ENCODE measurements at places on chromosomes 6 and 20.
A peak's percentile ranks its signal among the peaks of the same experiment; 100 is the strongest.

GRCh38 chr6:156334966-156335365, 442.2 kb upstream of the ARID1B start:
- H3K27ac ChIP-seq: no peak overlapping the region
- H3K36me3 ChIP-seq: no peaks in the 10 kb centered on the region
- DNase-seq: no peak
- H3K4me1 ChIP-seq: no peaks in the 10 kb centered on the region
- H3K4me3 ChIP-seq: no peak overlapping the region

GRCh38 chr6:130167655-130168054, 55.1 kb downstream of the SAMD3 start:
- no peaks in the 10 kb centered on the region for H3K27me3 ChIP-seq
- H3K4me3 ChIP-seq: no peak overlapping the region
- H3K36me3 ChIP-seq: peaks cover 41% of the 10 kb centered on the region
- peaks cover 2% of the 10 kb centered on the region for H3K4me1 ChIP-seq
- no peak for DNase-seq

DNA sequence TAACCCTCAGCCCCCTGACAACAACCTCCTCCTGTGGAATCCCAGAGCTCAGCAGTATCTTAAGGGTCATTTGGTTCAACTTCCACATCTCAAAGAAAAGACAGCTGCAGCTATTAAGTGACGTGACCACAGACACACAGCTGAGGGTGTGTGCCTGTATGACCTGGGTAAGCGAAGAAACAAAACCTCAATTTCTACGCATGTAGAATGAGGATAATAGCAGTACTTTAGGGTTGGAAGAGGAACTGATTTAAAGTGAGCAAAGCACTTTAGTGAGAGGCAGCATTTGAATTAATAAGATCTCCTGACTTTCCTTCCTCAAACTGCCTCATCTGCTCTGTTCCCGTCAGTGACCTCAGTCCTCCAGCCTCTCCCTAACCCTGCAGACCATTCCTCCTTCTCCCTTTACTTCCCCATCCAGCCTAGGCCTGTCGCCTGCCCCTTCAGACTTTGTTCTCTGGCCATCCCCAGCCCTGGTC, 6.8 kb upstream of the ARMC2 start:
- no peaks in the 10 kb centered on the region for H3K36me3 ChIP-seq
- H3K27me3 ChIP-seq: peaks cover 36% of the 10 kb centered on the region
- peaks cover 19% of the 10 kb centered on the region for H3K4me1 ChIP-seq

GRCh38 chr6:81235512-81235911, 517.0 kb downstream of the TENT5A start:
- no peak for DNase-seq
- no peak overlapping the region for H3K4me3 ChIP-seq
- H3K36me3 ChIP-seq: no peaks in the 10 kb centered on the region
- H3K27ac ChIP-seq: no peak overlapping the region

- H3K27me3 ChIP-seq: no peaks in the 10 kb centered on the region
- no peak overlapping the region for H3K27ac ChIP-seq
- no peak for DNase-seq
- no peak overlapping the region for H3K4me3 ChIP-seq
Measured at GRCh38 chr6:158372574-158372973, 60.3 kb downstream of the TULP4 start.

DNA sequence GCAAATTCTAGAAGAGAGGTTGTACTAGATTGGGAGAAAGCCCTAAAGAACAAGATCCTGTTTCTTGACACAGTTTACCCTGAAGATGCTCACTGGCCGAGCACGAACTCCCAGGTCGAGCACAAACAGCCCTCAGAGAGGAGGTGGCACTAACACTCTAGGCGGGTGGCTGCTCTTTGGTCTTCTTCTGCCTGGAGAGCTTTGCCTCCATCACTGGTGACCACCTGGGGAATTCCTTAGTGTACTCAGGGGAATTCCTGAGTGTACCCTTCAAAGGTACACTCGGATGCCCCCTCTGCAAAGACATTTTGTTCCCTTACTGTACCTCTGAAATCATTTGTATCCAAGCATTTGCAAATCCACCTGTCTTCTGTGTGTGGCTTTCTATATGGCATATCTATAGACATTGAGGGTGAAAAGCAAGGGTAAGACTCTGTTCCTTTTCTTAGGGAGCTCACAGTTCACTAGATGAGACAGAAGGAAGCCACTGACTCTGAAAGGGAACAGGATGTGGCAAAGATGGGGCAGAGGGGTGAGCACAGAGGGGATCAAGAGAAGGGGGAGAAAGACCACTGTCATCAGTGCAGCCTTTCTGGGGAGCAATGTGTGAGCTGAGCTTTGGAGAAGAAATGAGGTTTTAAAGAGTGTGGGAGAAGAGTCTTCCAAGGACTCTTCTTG, 169.8 kb upstream of the PROKR2 start:
- DNase-seq: no peak
- no peak overlapping the region for H3K27ac ChIP-seq
- H3K36me3 ChIP-seq: no peaks in the 10 kb centered on the region
- peaks cover 15% of the 10 kb centered on the region for H3K4me1 ChIP-seq
- peaks cover 22% of the 10 kb centered on the region for H3K27me3 ChIP-seq
- H3K4me3 ChIP-seq: no peak overlapping the region

- H3K4me3 ChIP-seq: no peak overlapping the region
- peaks cover 4% of the 10 kb centered on the region for H3K4me1 ChIP-seq
- H3K27ac ChIP-seq: no peak overlapping the region
- no peak for DNase-seq
- peaks cover 1% of the 10 kb centered on the region for H3K27me3 ChIP-seq
Measured at GRCh38 chr6:45991189-45991588, 24.5 kb downstream of the CLIC5 start.

DNA sequence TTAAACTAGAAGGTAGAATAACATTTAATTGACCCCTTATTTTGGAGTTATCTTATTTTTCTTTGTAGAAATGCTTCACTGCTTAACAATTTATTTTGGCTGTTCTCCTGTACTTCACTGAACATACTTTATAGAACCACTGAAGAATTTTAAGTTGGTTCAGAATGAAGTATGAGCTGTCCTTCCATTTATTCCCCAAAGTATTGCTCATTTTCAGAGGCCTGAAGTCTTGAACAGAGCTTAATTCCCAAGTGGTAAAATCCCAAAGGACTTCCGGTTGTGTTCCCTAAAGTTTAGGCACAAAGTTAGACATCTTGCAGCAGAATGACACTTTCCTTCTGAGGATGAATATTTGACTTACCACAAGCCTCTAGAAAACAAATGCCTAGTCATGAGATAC, 233.3 kb downstream of the TINAG start:
- H3K36me3 ChIP-seq: no peaks in the 10 kb centered on the region
- no peak for DNase-seq
- H3K4me1 ChIP-seq: no peaks in the 10 kb centered on the region
- H3K4me3 ChIP-seq: no peak overlapping the region

DNA sequence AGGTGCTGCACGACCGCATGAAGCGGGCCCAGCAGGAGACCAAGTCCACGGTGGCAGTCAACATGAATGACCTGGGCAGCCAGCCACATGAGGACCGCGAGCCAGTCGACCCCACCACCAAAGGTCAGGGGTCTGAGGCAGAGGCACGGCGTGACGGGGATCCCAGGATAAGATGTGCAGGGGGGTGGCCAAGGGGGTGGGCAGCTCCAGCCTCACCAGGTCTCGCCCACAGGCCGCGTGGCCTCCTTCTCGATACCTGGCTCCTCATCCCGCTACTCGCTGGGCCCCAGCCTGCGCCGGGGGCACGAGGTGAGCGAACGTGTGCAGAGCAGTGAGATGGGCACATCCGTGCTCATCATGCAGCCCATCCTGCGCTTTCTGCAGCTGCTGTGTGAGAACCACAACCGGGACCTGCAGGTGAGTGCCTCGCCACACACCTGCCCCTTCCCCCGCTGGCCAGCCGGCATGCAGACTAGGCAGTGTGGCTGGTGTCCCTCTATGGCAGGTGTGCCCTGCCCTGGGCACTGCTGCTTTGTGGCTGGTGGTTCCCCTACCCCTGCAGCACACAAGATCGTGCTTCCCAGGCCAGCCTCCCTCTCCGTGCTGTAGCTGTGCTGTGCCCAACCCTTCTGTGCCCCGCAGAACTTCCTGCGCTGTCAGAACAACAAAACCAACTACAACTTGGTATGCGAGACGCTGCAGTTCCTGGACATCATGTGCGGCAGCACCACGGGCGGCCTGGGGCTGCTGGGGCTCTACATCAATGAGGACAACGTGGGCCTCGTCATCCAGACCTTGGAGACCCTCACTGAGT, 25.9 kb downstream of the UQCC2 start:
- no peak for DNase-seq
- H3K36me3 ChIP-seq: peaks cover 70% of the 10 kb centered on the region
- H3K4me3 ChIP-seq: no peak overlapping the region
- H3K4me1 ChIP-seq: peaks cover 10% of the 10 kb centered on the region
- H3K27me3 ChIP-seq: no peaks in the 10 kb centered on the region

DNA sequence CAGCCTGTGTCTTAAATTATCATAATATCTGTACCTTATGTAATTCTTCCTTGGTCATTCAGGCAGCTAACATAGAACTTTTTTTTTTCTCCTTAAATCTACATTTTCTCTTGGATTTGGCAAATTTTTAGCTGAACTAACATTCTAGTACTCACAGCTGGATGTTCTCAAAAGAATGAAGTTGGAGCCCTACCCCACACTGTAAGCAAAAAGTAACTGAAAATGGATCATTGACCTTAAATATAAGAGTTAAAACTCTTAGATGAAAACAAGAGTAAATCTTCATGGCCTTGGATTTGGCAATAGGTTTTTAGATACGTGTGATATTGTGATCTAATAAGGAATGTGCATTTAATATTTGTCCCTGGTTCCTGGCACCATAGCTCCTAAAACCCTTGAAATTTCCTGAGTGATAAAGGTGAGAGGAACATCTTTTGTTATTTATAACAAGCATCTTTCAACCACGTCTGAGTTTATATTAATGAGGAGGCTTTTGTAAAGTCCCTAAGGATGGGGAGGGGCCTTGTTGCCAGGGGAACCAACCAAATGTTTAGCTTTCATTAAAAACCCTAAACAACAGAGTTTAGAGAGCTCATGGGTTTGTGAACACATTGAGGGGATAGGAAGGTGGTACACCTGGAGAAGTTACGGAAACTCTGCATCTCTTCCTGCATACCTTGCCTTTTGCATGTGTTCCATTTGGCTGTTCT, 106.1 kb upstream of the ADGRF4 start:
- H3K4me3 ChIP-seq: no peak overlapping the region
- no peaks in the 10 kb centered on the region for H3K4me1 ChIP-seq
- no peak overlapping the region for H3K27ac ChIP-seq
- no peaks in the 10 kb centered on the region for H3K27me3 ChIP-seq

DNA sequence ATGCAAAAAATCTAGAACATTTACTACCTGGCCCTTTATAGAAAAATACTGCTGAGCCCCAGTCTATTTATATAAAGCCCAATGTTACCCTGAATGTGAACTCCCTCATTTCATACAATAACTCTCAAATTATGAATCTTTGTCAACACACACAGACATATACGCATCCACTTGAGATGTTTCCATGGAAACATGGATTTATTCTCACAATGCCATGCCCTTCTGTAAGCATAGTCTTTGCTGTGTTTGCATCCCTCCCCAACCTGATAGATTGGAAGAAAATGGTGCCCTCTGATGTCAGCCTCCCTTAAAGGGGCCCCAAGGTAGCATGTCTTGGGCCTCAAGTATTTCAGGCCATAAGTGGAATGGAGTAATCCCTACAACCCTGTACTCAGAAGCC, 573.1 kb downstream of the KIF16B start:
- no peaks in the 10 kb centered on the region for H3K27me3 ChIP-seq
- H3K4me1 ChIP-seq: no peaks in the 10 kb centered on the region
- no peak overlapping the region for H3K27ac ChIP-seq

- no peak overlapping the region for H3K27ac ChIP-seq
- no peak for DNase-seq
- H3K27me3 ChIP-seq: no peaks in the 10 kb centered on the region
- H3K4me1 ChIP-seq: no peaks in the 10 kb centered on the region
- H3K4me3 ChIP-seq: no peak overlapping the region
- H3K36me3 ChIP-seq: no peaks in the 10 kb centered on the region
Measured at GRCh38 chr6:170029416-170030283, 261.2 kb downstream of the DLL1 start.

DNA sequence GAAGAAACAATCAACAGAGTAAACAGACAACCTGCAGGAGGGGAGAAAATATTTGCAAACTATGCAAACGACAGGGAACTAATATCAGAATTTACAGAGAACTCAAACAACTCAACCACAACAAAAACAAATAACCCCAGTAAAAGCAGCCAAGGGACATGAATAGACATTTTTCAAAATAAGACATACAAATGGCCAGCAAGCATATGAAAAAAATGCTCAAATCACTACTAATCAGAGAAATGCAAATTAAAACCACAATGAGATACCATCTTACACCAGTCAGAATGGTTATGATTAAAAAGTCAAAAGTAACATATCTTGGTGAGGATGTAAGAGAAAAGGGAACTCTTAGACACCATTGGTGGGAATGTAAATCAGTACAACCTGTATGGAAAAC, 215.0 kb downstream of the THBS2 start:
- no peak for DNase-seq
- no peak overlapping the region for H3K27ac ChIP-seq
- no peaks in the 10 kb centered on the region for H3K4me1 ChIP-seq

DNA sequence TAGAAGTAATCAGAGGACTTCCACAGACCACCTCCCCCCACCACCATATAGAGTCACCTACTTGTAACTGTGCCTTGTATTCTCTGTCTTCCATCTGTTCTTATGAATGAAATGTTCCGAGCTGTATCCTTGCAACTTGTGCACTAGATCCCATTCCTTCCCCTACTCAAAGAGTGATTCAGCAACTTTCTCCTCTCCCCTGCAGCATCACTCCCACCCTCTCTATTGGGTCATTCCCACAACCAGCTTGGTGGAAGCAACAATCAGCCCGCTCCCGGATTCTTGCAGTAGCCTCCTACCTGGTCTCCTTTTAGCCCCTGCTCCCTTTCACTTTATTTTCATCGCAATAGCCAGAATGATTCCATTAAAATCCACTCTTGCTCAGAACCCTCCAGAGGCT, 34.9 kb upstream of the REV3L start:
- H3K4me3 ChIP-seq: no peak overlapping the region
- DNase-seq: no peak
- peaks cover 2% of the 10 kb centered on the region for H3K36me3 ChIP-seq

DNA sequence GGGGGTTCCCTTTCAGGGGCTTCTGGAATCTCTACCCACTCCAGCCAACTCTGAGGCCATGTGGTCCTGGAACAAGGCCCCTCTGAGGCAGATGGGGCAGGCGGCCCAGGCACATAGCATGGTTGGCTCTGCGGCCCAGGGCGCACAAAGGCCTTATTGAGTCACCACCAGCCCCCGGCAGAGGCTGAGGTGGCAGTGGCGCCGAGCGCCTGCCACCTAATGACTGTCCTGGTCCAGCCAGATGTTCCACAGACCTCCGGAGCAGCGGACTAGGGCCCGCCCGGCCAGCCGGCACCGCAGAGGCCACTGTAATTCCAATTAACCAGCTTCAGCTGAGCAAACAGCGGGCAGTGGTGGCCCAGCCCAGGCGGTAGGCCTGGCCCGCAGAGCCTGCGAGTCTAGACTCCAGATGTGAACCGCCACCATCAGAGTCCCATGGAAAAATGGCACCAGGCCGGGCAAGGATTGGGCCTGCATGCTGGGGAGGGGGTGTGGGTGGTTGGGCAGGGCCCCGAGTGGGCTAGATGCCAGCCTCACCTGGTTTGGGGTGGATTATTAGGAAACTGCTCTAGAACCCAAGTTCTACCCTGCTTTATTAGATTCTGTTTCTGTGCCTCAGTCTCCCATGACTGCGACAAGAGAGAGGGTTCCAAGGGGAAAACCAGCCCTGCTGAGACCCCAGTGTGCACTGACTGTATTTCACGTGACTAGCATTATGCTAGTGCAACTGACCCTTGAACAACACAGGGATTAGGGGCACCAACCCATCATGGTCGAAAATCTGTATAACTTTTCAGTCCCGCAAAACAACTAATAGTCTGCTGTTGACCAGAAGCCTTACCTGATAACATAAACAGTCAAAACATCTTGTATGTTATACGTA, 34.1 kb upstream of the ID1 start:
- H3K27ac ChIP-seq: peak overlapping the region; percentile 22
- peaks cover 38% of the 10 kb centered on the region for H3K36me3 ChIP-seq
- peaks cover 24% of the 10 kb centered on the region for H3K4me1 ChIP-seq
- DNase-seq: no peak
- H3K27me3 ChIP-seq: no peaks in the 10 kb centered on the region
- H3K4me3 ChIP-seq: peak overlapping the region; percentile 37
